HAP-1 (cell line): ENCODE measurements at places on chromosomes 4 and X.

DNA sequence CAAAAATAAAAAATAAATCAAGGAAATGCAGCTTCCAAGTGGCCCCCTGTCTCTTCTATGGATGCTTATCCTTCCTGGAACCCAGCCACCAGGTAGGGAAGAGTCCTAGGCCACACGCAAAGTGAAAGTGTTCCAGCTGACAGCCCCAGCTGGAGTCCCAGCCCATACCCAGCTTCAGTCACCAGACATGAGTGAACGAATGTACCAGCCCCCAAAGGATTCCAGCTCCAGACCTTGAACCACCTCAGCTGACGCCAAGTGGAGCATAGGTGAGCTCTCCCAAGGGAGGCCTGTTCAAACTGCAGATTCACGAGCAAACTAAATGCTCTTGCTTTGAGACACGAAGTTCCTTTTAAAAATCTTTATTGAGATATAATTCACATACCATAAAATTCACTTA lies 62.0 kb downstream of the BCOR start:
- DNase-seq: no peak

- no peak for DNase-seq
Measured at GRCh38 chr4:139934057-139934707, 219.8 kb downstream of the MAML3 start.

DNA sequence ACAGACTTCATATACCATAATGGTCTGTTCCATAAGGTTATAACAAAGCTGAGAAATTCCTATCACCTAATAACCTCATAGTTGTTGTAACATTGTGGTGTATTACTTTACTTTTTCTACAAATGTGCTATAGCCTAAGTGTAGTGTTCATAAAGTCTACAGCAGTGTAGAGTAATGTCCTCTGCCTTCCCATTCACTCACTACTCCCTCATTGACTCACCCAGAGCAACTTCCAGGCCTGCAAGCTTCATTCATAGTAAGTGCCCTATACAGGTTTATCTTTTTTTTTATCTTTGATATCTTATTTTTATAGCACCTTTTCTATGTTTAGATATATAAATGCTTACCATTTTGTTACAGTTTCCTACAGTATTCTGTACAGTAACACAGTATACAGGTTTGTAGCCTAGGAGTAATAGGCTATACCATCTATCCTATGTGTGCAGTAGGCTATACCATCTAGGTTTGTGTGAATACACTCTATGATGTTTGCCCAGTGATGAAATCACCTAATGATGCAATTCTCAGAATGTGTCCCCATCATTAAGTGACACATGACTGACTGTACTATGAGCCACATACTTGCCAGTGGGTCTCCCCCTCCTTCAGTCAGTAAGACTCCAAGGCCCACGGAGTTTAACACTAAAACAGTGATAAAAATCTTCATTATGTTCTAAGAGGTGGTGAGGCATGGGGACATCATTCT lies 299.9 kb downstream of the UNC5C start:
- no peak for DNase-seq

- DNase-seq: no peak
Measured at GRCh38 chrX:67607466-67607865, 63.6 kb downstream of the AR start.

GRCh38 chr4:138413273-138413672 lies 171.1 kb upstream of the SLC7A11 start:
- DNase-seq: no peak
